Stimulated activated memory B cell treated with anti-CD40 and anti-IgM and Interleukin-4, amounts not matched to agents 10 μg/mL and 1 μg/mL and 100 μg/mL, for 72 hours (primary cell): ENCODE measurements at places on chromosomes 1 and 21.
A peak's percentile ranks its signal among the peaks of the same experiment; 100 is the strongest.

- ATAC-seq: no peak
These were observed 4.8 kb downstream of the SARS1 start for GRCh38 chr1:109218516-109218915.

DNA sequence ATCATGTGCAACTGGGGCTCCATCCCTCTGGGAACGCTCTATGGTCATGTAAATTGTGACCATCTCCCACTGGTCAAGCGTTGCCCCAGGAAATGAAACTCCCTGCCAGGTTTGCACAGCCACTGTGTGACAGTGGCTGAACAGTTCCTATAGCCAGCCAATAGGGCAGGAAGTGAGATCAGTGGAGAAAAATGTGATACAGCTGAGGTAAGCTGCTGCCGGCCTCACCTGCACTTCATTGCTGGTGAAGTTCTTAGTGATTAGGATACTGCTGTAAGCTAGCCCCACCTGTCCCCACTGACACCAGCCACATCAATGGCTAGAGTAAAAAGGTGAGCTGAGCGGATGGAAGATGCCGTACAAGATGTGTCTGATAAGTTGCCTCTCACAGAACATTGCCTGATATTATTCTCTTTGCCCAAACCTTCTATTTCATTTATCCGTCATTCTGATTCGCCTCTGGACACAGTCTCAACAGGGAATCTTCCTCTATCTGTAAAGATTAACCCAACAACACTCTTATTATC is 38.4 kb upstream of the CDC42BPA start:
- no peak for ATAC-seq

- ATAC-seq: no peak
These were observed 6.7 kb upstream of the ADARB1 start for GRCh38 chr21:45067462-45068285.

GRCh38 chr21:31484219-31484618 is 140.2 kb upstream of the TIAM1 start:
- ATAC-seq: no peak

- no peak for ATAC-seq
These were observed 312.1 kb downstream of the BACH1 start for GRCh38 chr21:29610779-29611360.

DNA sequence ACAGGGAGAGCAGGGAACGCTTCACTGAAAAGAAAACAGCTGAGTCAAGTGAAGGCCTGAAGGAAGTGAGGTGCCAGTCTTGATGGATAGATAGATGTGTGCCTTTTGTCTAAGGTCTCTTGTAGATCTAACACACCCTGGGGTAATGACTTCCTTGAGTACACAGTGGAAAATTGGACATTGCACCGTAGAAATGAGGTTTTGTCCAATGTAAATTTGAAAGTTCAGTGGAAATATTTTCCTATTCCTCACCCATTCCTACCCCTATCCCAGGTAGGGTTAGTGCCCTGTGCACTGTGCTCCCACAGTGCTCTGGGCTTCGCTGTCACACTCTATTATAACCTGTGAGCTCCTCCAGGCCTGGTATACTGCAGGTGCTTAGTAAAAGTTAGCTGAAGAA is 24.3 kb downstream of the ZMYND12 start:
- ATAC-seq: no peak

DNA sequence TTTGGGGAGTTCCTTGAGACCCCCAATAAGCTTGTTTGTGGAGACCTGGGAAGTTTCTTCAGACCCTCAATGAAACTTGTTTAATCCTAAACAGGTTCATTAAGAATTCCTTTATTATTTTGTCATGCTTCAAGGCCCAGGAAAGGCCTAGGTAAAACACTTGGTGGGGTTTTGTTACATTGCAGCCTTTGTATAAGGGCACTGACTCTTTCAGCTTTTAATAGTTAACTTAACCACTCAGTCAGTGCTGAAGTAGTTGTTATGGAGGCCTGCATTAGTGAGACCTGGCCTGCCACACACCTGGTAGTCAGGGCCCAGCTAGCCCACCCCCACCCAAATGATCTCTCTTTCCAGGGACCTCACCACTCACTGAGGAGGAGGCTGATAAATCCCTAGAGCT is 103.7 kb downstream of the FCRL5 start:
- no peak for ATAC-seq

DNA sequence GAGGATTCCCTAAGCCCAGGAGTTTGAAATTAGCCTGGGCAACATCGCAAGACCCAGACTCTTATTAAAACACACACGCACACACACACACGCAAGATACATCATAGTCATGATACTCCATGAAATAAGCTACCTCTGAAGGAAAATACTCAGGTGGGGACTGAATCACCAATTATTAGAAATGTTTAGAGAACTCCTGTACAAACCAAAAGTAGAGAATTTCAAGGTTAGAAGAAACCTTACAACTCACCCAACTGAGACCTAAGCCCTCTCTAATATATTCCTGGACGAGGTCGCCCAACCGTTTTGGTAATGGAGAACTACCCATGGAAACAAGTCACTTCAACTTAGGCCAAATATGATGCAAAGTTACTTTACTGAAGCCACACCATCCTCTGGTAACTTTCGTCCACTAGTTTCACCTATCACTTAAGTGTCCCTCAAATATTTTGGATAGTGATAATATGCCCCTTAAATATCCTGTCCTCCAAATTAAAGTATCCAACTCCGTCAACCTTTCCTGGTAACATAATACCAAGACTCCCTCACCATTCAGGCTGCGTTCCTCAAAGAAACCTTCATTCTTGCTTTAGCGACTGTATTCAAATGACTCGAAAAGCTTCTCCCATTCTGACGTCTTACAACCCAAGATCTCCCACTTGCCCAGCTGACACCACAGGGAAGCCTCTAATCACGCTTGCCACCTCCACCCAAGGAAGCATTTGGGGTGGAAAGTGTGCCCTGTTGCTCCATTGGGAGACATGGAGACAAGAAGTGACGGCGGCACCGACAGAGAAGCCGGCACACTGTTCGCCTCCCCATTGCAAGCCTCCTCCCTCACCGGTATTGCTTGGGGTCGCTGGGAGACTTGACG is 856 bp downstream of the NRDC start:
- ATAC-seq: no peak

DNA sequence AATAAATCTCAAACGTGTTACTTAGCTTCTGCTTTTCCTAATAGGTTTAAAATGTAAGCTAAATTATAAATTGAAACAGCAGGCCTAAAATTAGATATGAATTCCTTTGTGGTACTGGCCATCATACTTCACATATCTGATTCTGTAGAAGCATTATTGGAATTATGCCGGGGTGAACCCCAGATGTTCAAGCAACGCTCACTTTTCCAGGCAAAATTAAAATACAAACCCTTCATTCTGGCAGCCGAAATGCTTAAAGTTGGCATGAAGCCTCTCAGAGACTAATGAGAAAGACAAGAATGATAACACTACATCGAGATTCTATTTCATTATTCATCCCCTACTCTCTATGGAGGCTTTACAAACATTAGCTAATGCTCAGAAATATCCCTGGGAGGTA is 1352.7 kb upstream of the ADGRL2 start:
- no peak for ATAC-seq

- ATAC-seq: no peak
These were observed 122.6 kb upstream of the PPP2R5A start for GRCh38 chr1:212162635-212163034.

DNA sequence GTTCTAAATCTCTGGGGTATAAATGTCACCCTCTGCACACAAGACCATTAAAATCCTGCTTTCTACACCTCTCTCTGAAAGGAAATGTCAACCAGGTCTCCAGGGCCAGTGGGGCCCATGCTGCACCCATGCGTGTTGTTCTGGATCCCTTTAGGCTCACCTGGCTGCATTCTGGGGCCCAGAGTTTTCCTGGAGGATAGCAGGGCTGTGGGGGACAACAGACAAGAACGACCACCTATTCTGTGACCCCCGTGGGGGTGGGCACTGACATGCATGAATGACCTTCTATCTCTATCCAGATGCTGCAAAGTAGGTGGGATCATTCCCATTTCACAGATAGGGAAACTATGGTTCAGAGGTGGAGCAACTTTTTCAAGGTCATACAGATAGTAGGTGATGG is 41.6 kb downstream of the TNNT2 start:
- no peak for ATAC-seq

GRCh38 chr1:96634883-96635282 is 86.7 kb upstream of the PTBP2 start:
- no peak for ATAC-seq

DNA sequence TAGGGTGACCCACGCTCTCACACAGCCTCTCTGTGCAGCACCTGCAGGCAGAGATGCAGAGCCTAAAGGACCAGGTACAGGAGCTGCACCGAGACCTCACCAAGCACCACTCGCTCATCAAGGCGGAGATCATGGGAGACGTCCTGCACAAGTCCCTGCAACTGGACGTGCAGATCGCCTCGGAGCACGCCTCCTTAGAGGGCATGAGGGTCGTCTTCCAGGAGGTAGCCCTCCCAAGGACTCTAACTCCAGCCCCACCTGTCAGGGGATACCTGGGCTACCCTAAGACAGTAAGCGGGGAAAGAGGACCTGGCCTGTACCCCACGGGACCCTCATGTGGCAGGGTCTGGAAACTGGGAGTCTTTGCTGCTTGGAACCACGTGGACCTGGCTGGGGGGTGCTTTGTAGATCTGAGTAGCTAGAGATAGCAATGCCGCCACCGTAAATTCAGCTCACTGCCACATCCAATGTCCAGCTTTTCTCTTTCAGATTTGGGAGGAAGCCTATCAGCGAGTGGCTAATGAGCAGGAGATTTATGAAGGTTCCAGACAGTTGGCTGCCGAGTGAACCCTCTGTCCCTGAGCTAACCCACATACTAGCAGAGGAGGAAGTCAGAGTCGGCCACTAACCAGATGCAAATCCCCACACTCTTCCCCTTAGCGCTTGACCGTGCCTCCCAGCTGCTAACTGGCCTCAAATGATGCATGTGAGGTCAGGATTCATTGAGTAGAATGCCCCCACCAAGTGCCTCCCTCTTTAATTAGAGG is 6.5 kb downstream of the RNF207 start:
- no peak for ATAC-seq

GRCh38 chr1:241591736-241592135 is 48.4 kb downstream of the CHML start:
- ATAC-seq: no peak

DNA sequence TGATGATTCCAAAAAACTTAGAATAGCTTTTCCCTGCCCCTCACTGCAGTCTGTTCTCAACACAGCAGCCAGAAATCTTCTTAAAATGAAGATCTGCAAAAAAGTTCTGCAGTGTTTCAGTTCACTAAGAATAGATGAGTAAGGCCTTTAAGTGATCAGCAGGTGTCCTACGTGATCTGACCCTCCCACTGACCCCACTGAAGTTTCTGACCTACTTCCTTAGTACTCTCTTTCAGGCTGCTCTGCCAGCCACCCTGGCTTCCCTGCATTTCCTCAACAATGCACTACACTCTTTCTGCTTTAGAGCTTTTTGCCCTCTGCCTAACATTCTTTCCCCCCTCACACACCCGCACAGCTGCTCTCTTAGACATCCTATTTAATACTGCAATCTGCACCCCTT is 182.5 kb downstream of the AKT3 start:
- no peak for ATAC-seq

- ATAC-seq: no peak
These were observed 49.7 kb downstream of the NMNAT2 start for GRCh38 chr1:183368213-183369108.

GRCh38 chr1:205229399-205229871 is 1.7 kb downstream of the TMCC2 start:
- ATAC-seq: peak; percentile 73

GRCh38 chr1:41713557-41714327 is 205.0 kb downstream of the HIVEP3 start:
- no peak for ATAC-seq

DNA sequence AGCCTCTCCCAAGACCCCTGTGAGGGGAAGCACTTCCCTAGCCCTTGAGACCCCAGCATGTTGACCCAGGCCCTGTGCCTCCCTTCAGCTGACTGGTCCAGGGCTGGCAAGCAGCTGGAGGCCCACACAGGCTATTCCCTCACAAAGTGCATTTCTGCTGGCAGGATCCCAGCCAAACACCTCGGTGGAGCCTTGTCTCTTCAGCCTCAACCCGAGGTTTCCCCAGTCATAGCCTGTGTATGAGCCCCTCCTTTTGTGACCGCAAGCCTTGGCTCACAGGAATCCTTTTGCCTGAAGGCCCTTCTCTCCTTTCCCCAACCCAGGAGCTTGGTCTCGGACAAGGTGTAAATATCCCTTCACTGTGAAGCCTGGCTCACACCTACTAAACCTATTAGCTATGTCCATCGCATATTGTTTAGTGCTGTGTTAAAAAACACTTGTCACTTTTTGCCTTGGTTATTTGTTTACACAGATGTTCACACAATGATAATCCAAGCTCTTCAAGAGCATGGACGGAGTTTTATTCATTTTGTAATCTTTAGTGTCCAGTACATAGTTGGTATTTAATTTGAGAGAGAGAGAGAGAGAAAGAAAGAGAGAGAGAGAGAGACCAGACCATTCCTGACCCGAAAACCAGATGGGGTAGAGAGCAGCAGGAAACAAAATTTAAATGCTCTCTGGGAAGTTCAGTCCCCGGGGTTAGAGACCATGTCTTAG is 8.5 kb upstream of the CD247 start:
- ATAC-seq: no peak

GRCh38 chr1:190049314-190049713 is 428.4 kb downstream of the BRINP3 start:
- no peak for ATAC-seq

- ATAC-seq: no peak
These were observed 94.6 kb downstream of the ZC3H11B start for GRCh38 chr1:219518168-219518906.

DNA sequence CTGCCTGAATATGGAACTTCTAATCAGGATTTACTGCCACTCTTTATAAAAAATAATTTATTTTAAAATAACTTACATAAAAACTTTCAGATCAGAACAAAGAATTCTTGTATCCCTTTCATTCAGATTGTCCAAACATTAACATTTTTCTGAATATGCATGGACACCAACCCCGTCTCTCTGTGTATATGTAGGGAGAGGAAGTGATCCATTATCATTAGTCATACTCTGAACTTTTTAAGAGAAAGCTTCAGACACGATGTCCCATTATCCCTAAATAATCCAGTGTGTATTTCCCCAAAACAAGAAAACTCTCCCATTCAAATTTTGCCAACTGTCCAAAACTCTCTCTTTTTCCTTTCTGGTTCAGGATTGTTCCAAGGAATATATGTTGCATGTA is 122.3 kb upstream of the CXADR start:
- ATAC-seq: no peak

DNA sequence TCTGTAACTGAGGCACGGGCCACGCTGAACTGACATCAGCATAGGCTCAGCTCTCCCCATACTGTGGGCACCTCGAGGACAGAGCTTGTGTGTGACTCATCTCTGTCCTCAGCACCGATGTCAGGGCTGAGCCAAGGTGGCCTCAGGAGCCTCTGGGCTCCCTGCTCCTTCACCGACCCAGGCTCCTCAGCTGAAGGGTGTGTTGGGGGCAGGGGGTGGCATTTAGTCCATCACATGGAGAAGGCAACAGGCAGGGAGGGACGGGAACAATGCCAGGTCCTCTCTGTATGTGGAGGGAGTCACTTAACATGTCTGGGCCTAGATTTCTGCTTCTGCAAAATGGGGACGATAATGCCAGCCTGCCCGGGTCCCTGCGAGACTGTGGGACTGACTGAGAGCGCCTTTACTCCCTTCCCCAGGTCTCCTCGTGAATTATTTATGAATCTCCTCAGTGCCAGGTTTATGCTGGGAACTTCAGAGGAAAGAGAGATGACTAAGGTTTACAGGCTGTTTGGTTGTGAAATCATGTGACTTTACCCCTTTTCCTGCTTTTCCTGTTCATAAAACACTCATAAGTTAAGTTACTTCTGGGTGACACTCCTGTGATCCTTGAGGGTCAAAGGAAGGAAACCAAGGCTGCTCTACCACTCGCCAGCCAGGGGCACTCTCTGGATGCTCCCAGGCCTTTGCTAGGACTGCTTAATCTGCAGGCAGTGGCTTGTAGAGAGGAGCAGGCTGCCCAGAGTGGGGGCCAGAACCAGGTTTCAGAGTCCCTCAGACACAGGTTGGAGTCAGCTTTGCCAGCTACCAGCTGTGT is 16.2 kb downstream of the TTC39A start:
- ATAC-seq: no peak
